Dorsolateral prefrontal cortex (tissue), 122 donors: ENCODE measurements at places on chromosomes 12 and 14. TPM values are rescaled to one million over a fixed set of nuclear protein-coding genes. Genes with fewer than 3 reads are reported as not detected.

Gene HVCN1
- 4.5 TPM for total RNA-seq

Gene AICDA
- total RNA-seq = not detected

Gene NPFF
- total RNA-seq = not detected

Gene TRPV4
- not detected for total RNA-seq

Gene HOXC10
- total RNA-seq = not detected

Gene C12orf56
- not detected for total RNA-seq

Gene MIP
- 0.53 TPM for total RNA-seq

Gene CLEC2B
- 4.8 TPM for total RNA-seq

Gene KRT72
- total RNA-seq = not detected
